Activated T-cell treated with anti-CD3 and anti-CD28 coated beads for 1 hour (primary cell): ENCODE measurements at places on chromosomes 13 and 19.
A peak's percentile ranks its signal among the peaks of the same experiment; 100 is the strongest.

DNA sequence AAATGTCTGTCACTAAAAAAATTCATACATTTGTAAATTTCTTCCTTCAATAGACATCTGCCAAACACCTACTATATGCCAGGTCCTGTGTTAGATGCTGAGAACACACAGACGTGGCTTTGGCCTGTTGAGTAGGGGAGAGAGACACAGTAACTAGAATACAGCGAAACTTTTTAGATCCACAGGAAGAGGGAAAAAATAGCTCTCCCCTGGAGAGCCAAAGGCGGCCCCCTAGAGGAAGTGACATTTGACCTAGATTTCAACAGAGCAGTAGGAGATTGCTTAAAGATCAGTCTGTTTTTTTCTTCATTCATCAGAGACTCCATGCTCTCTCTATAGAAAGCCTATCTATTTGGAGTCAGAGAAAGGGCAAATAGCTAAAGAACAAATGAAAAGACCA lies 11.3 kb downstream of the LCP1 start:
- DNase-seq: no peak

GRCh38 chr19:10617409-10618121 lies 7.8 kb upstream of the SLC44A2 start:
- no peak for DNase-seq

- DNase-seq: no peak
These were observed 7.0 kb upstream of the NPAS1 start for GRCh38 chr19:47012617-47013016.

GRCh38 chr13:50129081-50129705 lies 113.9 kb downstream of the KCNRG start:
- no peak for DNase-seq

DNA sequence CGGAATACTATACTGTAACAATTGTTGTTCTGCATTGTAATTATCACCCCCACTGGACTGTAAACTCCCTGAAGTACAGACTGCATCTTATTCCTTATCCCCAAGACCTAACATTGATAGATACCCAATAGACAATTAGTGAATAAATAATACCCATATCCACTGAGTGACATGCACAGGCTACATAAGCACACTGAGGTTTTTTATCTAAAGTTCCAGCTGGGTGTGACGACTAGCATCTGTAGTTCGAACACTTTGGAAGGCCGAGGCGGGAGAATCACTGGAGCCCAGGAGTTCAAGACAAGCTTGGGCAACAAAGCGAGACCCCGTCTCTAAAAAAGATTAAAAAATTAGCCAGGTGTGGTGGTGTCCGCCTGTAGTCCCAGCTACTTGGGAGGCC lies 2.5 kb downstream of the KPNA3 start:
- DNase-seq: no peak

DNA sequence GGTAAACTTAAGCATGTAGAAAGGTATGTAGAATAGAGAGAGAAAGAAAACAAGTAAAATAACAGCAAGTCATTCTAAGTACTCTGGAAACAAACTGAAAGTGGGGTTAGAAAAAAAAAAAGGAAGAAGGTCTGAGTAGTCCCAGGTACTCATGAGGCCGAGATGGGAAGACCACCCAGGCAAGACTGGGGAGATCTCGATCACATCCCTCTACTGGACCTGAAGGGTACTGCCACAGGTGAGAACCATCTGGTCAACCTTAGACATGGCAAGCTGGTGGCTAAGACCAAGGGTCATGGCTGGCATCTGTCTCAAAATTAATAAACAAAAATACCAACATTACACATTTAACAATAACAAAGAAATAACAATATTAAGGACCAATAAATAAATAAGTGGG lies 36.3 kb upstream of the ZNF724 start:
- DNase-seq: no peak

DNA sequence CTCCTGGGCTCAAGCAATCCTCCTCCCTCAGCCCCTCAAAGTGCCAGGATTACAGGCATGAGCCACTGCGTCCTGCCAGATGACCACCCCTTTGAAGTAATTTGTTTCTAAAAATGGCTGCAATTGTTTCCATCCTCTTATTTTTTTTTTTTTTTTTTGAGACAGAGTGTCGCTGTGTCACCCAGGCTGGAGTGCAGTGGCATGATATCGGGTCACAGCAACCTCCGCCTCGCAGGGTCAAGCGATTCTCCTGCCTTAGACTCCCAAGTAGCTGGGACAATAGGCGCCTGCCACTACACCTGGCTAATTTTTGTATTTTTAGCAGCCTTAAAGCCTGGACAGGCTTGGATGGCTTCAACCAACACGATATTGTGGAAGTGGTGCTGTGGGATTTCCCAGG lies 22.3 kb upstream of the DPP9 start:
- DNase-seq: no peak

DNA sequence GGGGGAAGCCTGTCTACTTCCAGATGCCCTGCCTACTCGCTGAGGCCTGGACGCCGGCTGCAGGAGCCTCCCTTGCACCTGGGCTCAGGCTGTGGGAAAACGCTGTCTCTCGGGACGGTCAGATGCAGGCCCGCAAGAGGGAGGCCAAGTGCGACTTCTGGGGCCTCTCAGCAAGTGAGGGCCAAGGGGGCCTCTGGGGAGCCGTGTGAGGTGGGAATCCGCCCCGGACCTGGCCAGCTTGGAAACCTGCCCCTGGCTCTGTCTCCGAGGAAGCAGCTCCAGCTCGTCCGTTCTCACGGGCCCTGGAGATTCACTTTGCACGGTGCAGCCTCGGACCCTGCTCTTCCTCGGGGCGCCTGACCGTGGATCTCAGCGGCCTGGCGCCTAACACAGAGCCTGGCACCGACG lies 11.4 kb upstream of the CRTC1 start:
- no peak for DNase-seq

DNA sequence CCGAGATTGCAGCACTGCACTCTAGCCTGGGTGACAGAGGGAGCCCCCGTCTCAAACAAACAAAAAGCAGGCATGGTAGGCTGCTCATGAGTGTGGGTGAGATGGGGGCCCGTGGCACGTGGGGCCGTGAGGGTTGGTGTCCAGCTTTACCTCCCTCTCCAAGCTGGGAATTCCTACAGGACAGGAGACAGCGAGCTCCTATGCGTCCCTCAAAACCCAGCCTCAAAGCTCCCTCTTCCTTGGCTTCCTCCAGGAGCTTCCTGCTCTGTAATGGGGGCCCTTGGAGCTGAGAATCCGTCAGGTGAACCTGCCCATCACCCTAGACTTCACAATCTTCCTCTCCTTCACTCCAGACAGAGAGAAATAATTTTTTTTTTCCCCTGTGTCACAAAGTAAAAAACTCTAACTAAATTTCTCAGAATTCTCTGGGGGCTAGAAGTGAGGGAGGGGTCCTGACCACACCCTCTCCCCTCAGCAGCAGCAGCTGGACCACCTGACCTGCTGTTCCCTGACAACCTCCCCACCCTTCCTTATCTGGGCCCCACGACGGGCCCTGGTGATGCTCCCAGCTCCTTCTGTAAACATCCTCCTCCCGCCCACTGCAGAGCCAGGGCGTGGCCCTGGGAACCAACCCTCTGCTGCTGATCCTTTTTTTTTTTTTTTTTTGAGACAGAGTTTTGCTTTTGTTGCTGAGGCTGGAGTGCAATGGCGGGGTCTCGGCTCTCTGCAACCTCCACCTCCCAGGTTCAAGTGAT lies 22.1 kb upstream of the WDR18 start:
- no peak for DNase-seq

GRCh38 chr13:21015284-21015683 lies 46.1 kb downstream of the LATS2 start:
- DNase-seq: no peak

DNA sequence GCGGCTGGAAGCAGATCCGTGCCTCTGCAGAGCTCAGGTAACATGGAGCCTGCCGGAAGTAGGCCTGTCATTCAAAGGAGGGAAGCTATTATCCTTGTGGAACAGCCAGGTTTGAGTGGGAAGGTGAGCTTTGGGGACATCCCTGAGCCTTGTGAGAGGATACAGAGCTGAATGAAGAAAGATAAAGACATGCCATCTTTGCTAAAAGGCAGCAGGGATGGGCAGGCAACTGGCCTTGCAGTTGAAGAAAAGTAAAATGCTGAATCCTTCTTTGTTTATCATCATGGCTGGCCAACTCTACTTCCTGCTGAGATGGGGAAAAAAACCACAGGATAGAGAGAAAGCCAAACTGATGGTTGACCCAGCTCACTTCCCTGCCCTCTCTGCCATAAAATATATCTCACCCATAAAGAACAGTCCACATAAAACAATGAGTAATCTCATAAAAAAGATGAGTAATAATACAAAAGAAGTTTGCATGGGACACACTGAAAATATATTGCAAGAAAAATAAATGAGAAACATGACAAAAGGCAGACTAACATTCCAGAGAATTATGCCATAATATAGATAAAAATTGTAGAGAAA lies 226.3 kb downstream of the DLEU7 start:
- DNase-seq: no peak

GRCh38 chr19:38061294-38061693 lies 154.3 kb downstream of the SIPA1L3 start:
- no peak for DNase-seq

DNA sequence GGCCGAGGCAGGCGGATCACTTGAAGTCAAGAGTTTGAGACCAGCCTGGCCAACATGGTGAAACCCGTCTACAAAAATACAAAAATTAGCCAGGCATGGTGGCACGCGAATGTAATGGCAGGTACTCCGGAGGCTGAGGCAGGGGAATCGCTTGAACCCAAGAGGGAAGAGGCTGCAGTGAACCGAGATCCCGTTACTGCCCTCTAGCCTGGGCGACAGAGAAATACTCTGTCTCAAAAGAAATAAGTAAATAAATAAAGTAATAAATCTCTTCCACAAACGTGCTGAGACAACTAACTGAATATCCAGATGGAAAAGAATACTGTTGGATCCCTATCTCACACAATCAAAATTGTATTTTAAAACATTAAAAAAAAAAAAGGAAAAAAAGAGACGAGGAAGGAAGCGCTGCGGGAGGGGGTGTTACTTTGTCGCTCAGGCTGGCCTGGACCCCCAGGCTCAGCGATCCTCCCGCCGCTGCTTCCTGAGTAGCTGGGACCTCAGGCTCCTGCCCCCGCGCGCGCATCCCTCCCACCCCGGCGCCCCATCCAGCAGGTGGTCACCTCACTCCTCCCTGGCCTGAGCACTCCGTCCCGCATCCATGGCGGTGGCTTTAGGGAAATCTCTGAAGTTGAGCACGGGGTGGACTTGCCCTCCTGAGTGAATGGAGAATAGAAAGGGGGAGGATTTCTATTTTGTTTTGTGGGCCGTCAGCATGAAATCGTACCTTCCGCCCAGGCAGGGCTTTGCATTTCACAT lies 628 bp upstream of the ZNF813 start:
- no peak for DNase-seq

DNA sequence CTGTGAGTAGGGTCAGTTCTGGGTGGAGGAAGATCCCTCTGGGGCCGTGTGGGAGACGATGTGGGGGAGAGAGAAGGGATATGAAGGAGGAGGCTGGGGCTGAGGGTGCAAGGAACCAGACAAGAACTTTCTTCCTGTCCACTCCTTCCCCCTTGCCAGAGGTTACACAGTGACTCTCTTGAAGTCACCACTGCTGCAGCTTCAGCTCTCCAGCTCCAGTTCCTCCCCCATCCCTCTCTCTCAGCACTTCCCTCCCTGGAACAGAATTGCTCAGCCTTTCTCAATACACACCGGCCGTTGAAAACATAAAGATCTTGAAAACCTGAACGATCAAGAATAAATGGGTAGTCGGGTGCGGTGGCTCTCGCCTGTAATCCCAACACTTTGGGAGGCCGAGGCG lies 5.1 kb downstream of the ZSWIM9 start:
- DNase-seq: no peak

GRCh38 chr13:78841358-78841963 lies 182.5 kb upstream of the OBI1 start:
- no peak for DNase-seq

DNA sequence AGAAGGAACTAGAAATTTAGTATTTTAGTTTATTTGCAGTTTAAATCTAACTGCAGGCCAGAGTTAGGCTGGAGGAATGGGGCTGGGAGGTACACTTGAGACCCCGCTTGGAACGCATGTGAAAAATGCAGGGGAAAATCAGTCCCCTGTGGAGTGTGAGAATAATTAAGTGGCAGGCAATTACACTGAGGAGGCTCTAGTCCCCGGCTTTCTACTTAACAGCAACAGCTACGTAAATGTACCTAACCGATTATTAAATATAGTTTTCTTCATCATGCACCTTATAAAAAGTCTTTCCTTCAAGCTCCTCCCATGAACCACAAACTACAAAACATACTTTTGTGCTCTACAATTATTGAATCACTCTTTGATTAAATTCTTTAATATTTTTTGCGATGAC lies 804 bp downstream of the ZNF708 start:
- DNase-seq: no peak

- DNase-seq: peak; percentile 20
These were observed 30.1 kb downstream of the WDFY2 start for GRCh38 chr13:51614350-51614786.

DNA sequence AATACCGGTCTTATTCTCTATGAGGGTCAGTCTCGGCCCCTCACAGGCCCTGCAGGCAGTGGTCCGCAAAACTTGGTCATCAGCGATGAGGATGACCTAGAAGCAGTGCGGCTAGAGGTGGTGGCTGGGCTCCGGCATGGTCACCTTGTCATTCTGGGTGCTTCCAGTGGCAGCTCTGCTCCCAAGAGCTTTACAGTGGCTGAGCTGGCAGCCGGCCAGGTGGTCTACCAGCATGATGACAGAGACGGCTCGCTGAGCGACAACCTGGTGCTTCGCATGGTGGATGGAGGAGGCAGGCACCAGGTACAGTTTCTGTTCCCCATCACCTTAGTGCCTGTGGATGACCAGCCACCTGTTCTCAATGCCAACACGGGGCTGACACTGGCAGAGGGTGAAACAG lies 1.8 kb downstream of the FREM2 start:
- DNase-seq: no peak

- DNase-seq: no peak
These were observed 2.5 kb upstream of the SAMD4B start for GRCh38 chr19:39339674-39340073.

- DNase-seq: no peak
These were observed 8.3 kb downstream of the ATP8A2 start for GRCh38 chr13:25380082-25380481.

DNA sequence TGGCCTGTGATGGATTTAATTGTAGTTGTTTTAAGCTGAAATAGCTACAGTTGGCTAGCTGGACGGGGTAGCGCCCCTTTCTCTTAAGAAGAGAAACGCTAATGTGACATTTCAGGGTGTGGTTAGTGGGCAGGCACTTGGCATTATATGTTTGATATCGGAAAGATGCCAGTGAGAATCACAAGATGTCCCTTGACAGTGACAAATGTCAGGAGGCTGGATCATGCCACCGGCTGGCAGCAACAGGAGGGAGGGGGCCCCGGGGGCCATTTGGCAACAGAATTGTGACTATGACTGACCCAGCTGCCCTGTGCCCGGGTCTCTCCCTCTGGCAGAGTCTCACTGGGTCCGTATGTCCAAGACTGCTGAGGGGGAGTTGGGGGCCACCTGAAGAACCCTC lies 4.7 kb downstream of the DCAF15 start:
- DNase-seq: no peak

- no peak for DNase-seq
These were observed 7.1 kb downstream of the ATP11A start for GRCh38 chr13:112696869-112697465.

DNA sequence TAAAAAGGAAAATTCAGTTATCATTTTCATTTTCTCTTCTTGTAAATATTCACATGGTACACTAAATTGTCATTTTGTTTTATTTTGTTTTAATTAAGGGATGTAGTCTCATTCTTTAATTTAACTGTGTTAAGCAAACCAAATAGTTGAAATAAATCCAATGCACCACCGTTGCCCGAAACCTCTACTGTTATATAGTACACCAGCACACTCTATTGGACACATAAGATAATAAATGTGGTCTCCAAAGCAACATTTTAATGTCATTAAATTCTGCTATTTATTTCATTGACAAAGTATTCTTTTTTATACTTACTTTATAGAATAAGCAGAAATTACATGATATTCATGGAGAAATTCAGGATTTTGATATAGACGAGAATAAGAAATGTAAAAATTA lies 156.4 kb upstream of the FREM2 start:
- no peak for DNase-seq
